Stimulated activated naive CD8-positive, alpha-beta T cell treated with anti-CD3 and anti-CD28 coated beads, Interleukin-15, Interleukin-2, amounts not matched to agents 100 U/mL and 50 U/mL, for 24 hours (primary cell): ENCODE measurements at places on chromosomes 4 and X.

GRCh38 chr4:40046311-40046980 lies 10.2 kb upstream of the N4BP2 start:
- peak; percentile 51 for DNase-seq

GRCh38 chr4:98996056-98996764 lies 689 bp downstream of the METAP1 start:
- peak; percentile 8 for DNase-seq

DNA sequence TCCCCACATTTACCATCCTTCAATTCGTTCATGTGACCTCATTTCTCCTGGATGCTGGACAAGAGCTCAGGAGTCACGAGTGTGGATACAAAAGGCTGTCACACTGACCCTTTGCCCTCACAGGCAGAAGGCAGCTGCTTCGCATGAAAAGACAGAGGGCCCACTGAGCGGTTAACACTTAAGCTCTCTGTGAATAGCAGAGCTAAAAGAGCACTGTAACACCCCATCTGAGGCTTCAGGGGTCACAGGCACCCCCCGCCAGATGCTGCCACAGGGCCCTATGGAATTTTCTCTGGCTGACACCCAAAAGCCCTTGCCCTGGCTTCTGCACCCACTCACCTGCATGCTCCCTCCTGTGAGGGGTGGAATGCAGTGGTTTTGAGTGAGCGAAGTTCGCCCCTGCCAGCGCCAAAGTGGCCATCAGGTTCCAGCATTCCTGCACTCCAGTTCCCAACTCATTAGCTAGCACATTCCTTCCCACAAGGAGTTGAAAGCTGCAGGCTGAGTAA lies 360.9 kb downstream of the PPP3CA start:
- no peak for DNase-seq

- DNase-seq, result no peak
Measured at GRCh38 chr4:152308951-152309350, 226.9 kb downstream of the FBXW7 start.

DNA sequence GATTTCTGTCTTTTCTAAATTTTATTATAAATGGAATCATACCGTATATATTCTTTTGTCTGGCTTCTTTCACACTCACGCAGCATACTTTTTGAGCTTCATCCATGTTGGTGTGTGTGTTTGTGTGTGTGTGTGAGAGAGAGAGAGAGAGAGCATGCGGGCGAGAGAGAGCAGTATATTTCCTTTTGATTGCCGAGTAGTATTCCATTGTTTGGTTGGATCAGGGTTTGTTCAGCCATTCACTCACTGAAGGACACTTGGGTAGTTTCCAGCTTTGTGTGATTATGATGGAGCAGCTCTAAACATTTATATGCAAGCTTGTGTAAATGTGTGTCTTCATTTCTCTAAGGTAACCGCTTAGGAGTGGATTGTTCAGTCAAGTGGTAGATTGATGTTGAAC lies 3.1 kb upstream of the L1CAM start:
- DNase-seq, result no peak

GRCh38 chrX:151714362-151714761 lies 1.5 kb upstream of the FATE1 start:
- no peak for DNase-seq

DNA sequence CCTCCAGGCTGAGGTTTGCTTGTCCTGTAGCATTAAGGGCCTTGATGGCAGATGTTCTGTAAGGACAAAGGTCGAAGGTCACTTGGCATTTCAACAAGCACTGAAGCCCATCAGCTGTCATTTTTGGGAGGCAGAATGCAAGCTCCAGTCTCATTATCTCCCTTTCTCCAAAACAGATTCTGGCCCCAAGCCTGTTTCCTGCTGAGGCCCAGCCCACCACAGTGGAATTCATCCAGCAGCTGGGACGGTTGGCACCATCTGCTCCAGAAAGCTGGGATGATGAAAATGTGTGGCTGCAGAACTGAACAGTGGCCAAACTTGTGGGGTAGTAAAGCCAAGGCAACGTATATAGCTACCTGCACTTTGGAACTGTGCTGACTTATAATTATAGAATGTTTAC lies 17.7 kb upstream of the PPEF2 start:
- no peak for DNase-seq

DNA sequence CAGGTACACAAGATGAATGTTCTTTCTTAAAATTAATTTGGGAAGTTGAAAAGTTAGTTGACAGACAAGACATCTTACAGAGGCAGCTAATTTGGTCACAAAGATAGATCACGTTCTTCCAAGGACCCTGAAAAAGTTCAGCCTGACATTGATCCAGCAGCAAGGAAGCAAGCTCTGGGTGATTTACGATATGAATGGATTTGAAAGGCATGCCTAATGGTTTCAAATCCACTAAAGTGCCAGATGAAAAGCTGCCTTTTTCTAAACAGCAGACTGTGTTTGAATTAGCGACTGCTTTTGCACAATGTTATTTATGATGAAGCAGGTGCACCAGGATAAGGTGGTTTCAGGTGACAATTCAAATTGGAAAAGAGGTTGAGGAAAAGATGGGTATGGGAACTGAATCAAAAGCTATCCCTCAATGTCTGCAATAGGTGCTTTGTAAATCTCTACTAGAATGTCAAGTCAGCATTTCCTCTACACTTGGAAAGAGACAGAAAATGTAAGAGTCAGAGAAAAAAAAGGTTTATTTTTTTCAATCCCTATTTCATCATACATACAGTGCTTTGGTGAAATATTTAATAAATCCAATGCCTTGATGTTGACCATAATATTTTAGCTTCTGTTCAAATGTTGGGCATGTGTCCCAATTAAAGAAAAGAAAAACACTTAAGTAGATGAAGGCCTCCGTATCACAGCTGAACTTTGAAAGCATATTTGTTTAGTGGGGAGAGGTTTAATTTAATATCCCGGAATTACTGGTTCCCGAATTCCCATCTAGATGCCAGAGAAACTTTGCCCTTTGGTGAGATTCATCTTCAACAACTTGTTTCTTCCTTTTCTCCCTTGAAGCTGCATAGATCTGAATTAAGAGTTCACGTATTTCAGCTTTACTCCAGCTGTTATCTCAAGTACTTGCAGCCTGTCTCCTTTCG lies 6.0 kb downstream of the RASGEF1B start:
- no peak for DNase-seq

GRCh38 chr4:106629268-106629625 lies 260.7 kb upstream of the GIMD1 start:
- DNase-seq, result no peak

DNA sequence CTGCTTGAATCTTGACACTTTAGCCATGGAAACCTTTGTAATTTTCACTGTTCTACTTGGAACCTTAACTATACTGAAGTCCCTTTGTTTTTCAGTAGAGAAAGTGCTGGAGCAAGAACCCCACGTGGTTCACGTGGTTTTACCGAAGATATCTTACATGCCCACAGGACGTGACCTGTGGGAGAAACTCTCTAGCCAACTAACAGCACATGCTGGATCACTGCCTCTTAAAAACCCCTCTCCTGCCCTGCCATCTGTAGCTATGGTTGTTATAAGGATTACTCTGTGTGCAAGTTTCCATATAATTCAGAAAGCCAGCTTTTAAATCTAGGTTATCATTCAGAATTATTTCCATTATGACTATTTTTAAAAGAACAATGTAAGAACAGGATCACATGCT lies 30.2 kb downstream of the SPANXD start:
- no peak for DNase-seq

- no peak for DNase-seq
Measured at GRCh38 chr4:55038176-55038890, 87.1 kb downstream of the KDR start.

GRCh38 chr4:67332627-67333026 lies 212.7 kb downstream of the CENPC start:
- DNase-seq, result no peak

GRCh38 chr4:23041501-23041900 lies 348.8 kb downstream of the GBA3 start:
- no peak for DNase-seq

- DNase-seq, result no peak
Measured at GRCh38 chr4:186902361-186902760, 178.7 kb upstream of the FAT1 start.

GRCh38 chr4:54793856-54794422 lies 136.2 kb downstream of the KIT start:
- DNase-seq, result no peak

DNA sequence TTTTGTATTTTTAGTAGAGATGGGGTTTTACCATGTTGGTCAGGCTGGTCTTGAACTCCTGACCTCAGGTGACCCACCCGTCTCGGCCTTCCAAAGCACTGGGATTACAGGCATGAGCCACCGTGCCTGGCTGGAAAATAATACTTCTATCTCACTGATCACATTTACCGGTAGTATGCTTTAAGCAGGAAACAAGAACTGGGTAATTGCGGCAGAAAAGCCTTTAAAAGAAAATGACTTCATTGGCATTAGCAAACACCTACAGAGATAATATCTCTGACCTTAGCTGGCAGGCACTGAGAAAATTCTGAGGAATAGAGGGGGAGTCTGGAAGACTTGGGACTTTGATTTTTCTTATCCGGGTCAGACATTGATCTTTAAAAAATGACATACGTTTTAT lies 78.5 kb downstream of the SHROOM3 start:
- no peak for DNase-seq

GRCh38 chr4:40246938-40247337 lies 50.1 kb downstream of the RHOH start:
- DNase-seq, result no peak

- DNase-seq, result no peak
Measured at GRCh38 chr4:153369021-153369420, 24.5 kb downstream of the MND1 start.

GRCh38 chrX:133909888-133910287 lies 75.5 kb downstream of the GPC3 start:
- DNase-seq, result no peak

DNA sequence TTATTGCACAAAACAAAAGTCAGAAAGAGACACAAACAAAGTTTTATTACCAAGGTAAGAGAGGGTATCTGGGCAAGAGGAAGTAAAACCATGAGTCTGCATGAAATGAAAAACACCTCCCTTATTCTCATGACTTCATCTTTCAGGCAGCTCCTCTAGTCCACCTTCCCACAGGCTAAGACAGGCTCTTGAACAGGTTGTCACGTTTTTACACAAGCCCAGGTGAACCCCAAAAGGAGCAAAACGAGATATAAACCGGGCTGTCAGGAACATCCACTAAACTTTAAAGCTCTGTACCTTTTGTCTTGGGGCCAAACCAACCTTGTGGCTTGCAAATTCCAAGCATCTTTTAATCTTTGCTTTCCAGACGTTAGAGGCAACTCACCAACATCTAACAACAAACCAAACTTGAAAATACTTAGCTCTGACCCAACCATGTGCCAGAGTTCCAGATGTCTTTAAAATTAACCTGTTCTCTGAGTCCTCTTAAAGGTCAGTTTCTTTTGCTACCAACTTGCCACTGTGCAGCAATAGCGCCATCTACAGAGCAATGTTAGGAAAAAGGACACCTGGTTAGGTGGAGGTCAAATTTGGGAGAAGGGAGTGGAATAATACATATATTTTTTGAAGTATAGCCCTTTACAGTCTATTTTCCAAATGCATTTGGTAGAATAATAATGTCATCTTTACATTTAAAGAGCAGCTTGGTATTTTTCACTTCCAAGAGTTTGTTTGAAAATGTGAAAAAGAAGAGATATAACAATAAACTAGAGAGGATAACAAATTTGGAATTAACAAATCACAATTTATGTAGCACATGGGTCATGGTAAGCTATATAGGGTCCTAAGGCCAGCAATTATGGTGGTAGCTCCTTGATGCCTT lies 73.1 kb downstream of the QRFPR start:
- peak; percentile 45 for DNase-seq

- DNase-seq, result no peak
Measured at GRCh38 chr4:119647558-119647957, 19.0 kb upstream of the PDE5A start.

GRCh38 chr4:183130328-183131155 lies 31.5 kb downstream of the WWC2 start:
- DNase-seq, result no peak

- no peak for DNase-seq
Measured at GRCh38 chr4:113637363-113637762, 124.2 kb downstream of the CAMK2D start.
